Effector CD8-positive, alpha-beta T cell (primary cell): ENCODE measurements at places on chromosomes 3 and 15.

- DNase-seq: no peak
These were observed 1.9 kb downstream of the TBL1XR1 start for GRCh38 chr3:177195242-177195991.

- no peak for DNase-seq
These were observed 235.0 kb downstream of the SLC9A9 start for GRCh38 chr3:143613226-143613625.

- DNase-seq: no peak
These were observed 60.4 kb downstream of the PLAAT1 start for GRCh38 chr3:193301433-193301832.

GRCh38 chr3:196197524-196197923 lies 13.7 kb downstream of the ZDHHC19 start:
- DNase-seq: no peak

DNA sequence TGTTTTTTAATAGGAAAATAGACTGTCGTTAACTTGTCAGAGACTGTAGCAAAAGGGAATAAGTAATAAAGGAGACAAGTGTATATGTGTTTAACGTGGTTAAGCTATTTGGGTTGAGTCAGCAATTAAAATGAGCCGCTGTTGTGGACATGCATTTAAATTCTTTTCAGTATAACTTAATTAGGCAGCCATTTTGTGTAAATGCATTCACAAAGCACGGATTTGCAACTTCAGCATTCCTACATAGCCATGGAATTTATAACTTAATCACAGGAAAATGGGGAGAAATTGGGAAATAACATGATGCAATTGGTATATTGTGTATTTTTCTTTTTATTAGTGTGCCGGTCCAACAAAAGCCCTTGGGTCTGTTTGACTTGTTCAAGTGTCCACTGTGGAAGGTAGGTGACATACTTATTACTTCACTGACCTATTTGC lies 27.9 kb downstream of the USP3 start:
- DNase-seq: no peak

DNA sequence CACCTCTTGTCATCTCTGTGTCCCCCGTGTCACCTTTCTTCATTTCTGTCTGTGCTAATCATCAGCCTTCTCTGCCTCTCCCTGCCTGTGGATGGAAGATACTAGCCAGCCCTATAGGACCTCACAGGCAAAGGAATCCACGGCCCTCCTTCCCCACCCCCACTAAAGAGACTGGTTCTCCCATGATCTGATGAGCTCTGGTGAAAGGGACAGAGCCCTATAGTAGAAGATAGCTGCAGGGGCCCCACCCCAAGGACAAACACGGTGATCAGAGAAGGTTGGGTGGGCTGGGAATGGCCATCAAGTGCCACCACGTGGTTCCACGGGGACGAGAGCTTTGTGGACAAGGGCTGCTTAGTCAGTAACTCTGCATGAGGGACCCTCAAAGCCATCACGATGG lies 27.8 kb upstream of the RASA2 start:
- DNase-seq: no peak

GRCh38 chr3:147507638-147508286 lies 98.6 kb downstream of the ZIC1 start:
- no peak for DNase-seq

GRCh38 chr15:45773149-45773548 lies 138.3 kb downstream of the SQOR start:
- DNase-seq: no peak

GRCh38 chr3:183161552-183162336 lies 790 bp downstream of the LAMP3 start:
- no peak for DNase-seq

DNA sequence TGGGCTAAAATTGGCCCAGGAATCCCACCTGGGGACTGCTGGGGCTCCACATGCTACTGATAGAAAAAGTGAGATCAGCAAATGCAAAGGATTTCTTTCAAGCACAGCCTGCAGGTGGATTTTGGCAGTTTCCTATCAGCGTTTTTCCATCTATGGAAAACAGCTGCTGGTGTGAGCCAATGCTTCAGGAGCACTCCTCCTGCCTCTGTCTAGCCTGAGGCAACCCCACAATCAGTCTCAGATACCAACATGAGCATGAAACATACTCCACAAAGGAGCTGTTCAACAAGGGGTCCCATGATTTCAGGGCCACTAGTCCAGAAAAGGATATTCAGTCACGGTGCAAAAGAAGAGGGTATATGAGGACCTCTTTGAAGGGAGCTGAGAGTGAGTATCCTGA lies 311.5 kb upstream of the THBS1 start:
- DNase-seq: no peak

- no peak for DNase-seq
These were observed 141.9 kb upstream of the PLSCR5 start for GRCh38 chr3:146747051-146747450.

DNA sequence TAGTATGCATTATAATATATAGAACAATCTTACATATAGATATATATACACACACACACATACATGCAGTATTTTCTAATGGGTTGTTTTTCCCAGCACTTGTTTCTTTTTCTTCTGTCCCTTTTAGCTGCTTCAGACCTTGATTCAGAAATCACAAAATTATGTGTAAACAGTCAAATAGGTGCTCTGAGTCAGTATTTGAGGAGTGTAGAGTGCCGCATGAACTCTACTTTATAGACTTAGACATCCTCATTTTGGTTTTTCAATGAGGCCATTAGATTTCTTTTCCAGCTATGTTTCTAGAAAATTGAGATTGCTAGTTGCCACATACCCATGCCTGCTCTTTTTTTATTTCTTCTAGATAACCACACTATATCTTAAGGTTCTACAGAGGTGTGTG lies 58.2 kb downstream of the HHLA2 start:
- DNase-seq: no peak

GRCh38 chr3:106261915-106262683 lies 393.3 kb upstream of the CBLB start:
- DNase-seq: no peak

DNA sequence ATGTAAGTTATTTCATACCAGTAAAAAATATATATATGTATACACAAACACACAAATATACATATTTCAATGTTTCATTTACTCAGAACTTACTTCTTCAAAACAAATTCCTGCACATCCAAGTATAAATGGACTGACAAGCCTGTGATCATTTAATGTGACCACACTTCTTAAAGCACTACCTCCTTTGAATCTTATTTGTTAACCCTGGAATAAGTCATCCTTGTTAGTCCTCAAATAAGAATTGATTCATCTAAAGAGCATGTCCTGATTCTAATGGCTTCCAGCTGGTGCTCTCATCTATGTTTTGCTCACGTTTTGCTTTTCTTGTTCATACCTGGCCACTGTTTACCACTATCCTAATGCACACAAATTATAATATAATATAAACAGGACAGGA lies 103.9 kb upstream of the UBP1 start:
- DNase-seq: no peak
